ENCODE measurements at places on chromosomes 5 and 9.

- DNase-seq: no peak
These were observed 726 bp upstream of the ADGRV1 start for GRCh38 chr5:90557871-90558270.

GRCh38 chr9:83505282-83505681 is 32.9 kb downstream of the FRMD3 start:
- DNase-seq: no peak

- no peak for DNase-seq
These were observed 63.2 kb downstream of the LHX2 start for GRCh38 chr9:124074746-124075145.

- DNase-seq: no peak
These were observed 812.9 kb upstream of the ZNF608 start for GRCh38 chr5:125559296-125559695.

DNA sequence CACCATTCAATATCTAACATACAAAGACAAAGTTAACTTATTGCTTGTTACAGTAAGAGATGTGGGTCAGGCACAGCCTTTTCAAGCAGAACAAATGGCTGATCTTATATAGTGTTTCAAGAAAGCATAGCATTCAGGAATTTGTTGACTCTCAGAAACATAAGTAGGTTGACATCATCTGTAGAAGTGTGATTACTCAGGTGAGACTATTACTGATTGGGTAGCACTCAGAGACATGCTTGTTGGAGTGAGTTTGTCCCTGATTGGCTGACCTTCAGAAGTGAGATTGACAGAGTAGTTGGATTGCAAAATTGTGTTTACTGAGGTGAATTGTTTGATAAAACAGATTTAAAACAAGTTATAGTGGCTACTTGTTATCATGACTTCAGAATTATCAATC is 30.7 kb upstream of the TNPO1 start:
- no peak for DNase-seq

DNA sequence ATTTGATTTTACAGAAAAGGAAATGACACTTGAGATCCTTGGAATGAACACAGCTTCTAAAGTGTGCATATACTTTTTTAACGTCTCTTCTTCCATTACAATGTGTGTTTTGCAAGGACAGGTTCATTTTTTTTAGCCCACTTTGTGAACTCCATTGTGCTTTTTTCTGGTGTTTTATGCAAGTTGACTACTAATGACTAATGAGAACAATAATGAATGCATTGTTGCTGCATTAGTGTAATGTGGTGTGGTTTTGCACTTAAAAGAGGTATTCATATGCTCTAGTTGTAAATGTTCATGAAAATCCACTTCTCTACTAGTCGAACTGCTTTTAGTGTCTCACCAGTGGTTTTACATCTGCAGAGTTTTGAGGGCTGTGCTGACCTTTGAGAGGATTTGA is 93.6 kb downstream of the UHRF2 start:
- no peak for DNase-seq

- DNase-seq: no peak
These were observed 173.4 kb downstream of the ZNF462 start for GRCh38 chr9:107036367-107036766.
